ENCODE measurements at places on chromosomes 11 and 22. TPM values are rescaled to one million over a fixed set of nuclear protein-coding genes. Genes with fewer than 3 reads are reported as not detected.

Gene MUC2
- 0.26 TPM for total RNA-seq

Gene PDE3B
- total RNA-seq = 5.3 TPM

Gene CRYAB
- total RNA-seq = 45.9 TPM

Gene MPEG1
- total RNA-seq = 1.0 TPM

Gene MMP3
- total RNA-seq = not detected

Gene TRPM5
- total RNA-seq = not detected

Gene POU2AF1
- total RNA-seq = 2.6 TPM

Gene ARVCF
- 43.4 TPM for total RNA-seq

Gene ACP2
- total RNA-seq = 28.1 TPM

Gene SHANK3
- 18.4 TPM for total RNA-seq

Gene FAM111B
- total RNA-seq = not detected

Gene PDE2A
- 100 TPM for total RNA-seq

Gene PTPRCAP
- 0.29 TPM for total RNA-seq

Gene SYCE3
- not detected for total RNA-seq

Gene PKNOX2
- 1.0 TPM for total RNA-seq

Gene ANO9
- 0.59 TPM for total RNA-seq

Gene C2CD3
- 347 TPM for total RNA-seq

Gene ALDH3B1
- total RNA-seq = 2.4 TPM

Gene OR52H1
- not detected for total RNA-seq

Gene C11orf71
- total RNA-seq = 4.1 TPM

Gene SCGB1A1
- total RNA-seq = not detected

Gene GAL
- total RNA-seq = not detected

Gene OR4D6
- total RNA-seq = not detected
